ENCODE measurements at places on chromosomes 1 and 21.

DNA sequence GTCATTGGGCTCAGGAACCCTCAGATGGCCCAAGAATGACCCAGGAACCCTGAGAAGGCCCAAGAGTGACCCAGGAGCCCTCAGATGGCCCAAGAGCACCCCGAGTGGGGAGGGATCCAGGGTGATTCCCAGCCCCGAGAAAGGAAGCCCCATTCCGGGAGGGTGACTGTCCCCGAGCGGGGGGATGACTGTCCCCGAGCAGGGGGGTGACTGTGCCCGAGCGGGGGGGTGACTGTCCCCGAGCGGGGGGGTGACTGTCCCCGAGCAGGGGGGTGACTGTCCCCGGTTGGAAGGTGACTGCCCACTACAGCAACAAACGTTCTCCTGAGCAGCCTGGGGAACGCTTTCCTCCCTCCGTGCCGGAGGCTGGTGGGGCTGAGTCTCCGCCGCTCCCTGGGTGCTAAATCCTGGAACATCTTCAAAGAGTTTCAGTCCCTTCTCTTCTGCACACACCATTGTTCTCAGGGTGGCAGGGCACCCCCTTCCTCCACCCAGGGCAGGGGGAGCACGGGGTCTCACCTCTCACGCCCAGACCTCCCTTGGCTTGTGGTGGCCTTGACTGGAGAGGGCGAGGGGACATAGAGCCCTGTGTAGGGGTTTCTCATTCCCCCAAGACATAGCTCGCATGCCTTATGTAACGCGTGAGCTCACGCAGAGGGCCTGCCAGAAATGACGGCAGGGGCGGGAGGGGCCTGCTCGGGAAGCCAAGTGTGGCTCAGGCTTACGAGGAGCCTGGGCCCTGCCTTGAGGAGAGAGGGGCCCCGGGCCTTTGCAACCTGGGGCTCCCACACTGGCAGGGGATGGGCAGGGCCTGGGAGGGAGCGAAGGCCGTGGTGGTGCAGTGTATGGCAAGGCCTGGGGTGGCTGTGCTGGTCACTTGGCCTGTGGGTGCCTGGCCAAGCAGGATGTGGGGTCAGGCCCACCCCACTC is 14.3 kb upstream of the SKI start:
- DNase-seq: no peak

GRCh38 chr21:36672737-36673136 is 26.2 kb upstream of the SIM2 start:
- DNase-seq: no peak

GRCh38 chr1:63027176-63027575 is 243.2 kb downstream of the ATG4C start:
- DNase-seq: no peak

DNA sequence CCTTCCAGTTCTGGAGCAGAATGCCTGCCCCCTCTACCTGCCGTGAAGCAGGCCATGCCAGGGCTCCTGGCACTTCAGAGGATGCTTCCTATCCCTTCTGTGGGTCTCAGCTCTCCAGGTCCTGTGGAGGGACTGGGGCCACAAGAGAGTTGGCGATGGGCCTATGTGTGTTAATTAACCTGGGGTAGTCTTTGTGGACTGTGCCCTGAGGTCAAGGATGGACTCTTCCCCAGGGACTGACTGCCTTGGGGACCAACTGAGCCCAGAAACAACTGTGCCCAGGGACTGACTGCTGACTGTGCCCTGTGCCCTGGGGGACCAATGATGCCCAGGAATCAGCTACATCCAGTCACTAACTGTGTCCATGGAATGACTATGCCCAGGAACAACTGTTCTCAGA is 37.5 kb upstream of the POU3F1 start:
- no peak for DNase-seq

- DNase-seq: no peak
These were observed 1.6 kb upstream of the MARK1 start for GRCh38 chr1:220526294-220526693.

DNA sequence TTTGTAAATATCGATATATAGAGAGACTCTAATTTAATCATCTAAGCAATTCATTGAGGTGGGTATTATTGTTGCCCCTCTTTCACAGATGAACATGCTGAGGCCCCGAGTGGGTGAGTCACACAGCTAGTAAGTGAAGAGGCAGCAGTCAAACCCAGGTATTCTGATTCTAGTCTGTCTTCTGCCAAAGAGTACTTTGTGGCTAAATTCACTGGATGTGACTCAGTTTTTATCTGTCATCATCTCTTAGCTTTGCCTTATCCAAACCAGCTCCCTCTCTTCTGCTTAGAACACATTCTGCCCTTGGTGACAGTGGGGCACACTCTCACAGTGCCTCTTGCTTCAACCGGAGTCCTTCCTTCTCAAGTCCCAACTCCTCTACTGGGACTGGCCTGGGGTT is 11.5 kb downstream of the FCRL5 start:
- DNase-seq: no peak

- no peak for DNase-seq
These were observed 52.3 kb downstream of the HMCN1 start for GRCh38 chr1:185786524-185786923.

DNA sequence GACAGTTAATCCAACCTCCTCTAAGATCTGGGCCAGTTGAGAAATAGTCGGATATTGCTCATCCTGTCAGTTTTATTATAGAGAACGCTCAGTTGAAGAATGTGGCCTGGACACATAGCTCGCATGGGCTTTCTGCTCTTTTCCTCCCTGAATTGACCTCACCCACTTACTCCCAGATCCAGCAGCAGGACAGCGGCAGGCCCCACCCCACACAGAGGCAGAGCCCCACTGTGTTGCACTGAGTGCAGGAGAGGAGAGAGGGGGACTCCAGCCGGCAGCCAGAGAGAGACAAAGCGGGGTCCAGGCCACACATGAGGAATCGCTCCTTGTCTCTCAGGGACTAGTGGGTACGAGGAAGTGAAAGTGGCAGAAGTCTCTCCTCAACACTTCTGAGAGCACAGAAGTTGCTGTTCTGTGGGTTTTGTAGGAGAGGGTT is 78.6 kb downstream of the LAMC1 start:
- DNase-seq: no peak

Measured in activated CD8-positive, alpha-beta memory T cell treated with anti-CD3 and anti-CD28 coated beads for 1 hour (primary cell).